Left forelimb (tissue), 1 donor: ENCODE measurements at places on chromosomes 2 and 18.

DNA sequence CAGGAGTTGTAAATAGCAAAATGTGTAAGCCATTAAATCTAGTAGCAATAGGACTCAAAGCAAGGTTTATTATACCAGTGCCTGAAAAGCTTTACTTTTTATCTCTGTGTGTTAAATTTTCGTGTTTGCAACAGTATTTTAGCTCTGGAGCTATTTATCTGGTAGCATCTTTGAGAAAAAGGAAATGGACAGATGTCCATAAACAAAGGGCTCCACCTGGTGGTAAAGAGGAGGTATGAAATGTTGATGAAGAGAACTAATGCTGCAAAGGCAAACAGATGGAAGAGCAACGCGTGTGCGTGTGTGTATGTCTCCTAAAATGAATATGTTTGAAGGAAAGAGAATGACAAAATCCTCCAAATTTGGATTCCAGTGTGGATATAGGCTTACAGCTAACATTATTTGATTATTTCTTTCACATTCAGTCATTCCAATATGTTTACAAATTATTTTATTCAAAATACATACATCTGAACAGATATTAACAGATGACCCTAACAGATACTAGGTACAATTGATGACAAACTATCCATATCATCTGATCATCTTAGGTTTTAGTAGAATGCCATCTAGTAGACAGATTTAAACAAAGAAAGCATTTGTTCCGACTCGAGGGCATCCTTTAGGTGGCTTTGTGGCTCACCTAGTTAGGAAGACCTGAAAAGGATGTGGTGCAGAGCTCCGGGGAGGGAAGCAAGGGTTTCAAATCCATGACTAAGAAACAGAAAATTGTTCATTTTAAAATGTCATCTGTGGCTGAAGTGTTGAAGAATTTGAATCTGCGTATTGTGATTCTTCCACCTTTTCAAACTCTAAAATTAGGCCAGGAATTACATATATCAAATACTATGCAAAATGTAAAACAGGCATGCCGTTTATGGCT lies 383.3 kb downstream of the MTX2 start:
- no peak for DNase-seq

GRCh38 chr18:67794521-67794920 lies 278.0 kb upstream of the DSEL start:
- no peak for DNase-seq

DNA sequence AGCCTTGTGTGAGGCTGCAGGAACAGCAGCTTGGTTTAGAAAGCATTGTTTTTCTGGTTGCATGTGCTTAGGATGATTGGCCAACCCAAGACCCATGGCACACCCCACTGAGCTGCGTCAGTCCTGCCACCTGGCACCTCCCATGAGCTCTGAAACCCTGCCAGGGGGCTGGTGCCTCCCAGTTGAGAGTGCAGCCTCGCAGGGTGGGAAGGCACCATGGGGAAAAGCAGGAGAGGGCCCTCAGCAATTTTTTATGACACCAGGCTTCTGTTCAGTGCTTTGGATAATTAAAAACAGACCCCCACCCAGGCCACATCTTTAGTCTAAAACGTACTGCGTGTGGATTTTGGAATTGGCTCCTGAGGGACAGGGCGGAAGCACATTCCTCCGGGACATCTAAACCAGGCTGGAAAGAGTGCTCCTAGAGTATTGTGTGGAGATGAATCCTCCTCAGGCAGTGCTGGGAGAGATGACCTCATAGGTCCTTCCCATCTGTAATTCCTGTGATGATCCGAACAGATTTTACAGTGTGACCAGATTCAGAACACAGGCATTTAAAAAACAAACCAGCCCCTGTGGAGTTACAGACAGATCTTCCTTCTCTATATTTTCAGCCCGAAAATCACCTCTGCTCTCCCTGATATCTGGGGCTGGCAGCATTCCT lies 438.3 kb downstream of the ZNF521 start:
- DNase-seq: no peak

DNA sequence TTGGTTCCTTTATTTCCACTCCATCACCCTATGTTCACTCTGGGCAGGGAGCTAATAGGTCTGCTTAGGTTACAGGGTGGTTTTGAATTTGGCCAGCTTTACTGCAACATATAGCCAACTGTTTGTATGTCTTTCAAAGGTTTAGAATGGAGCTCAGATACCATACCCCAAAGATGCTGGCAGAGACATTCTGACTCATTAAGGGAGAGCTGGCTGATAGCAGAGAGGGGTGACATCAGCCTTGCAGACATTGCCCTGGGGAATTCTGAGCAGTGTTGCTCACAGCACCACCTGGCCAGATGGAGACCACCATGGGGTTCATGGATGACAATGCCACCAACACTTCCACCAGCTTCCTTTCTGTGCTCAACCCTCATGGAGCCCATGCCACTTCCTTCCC lies 2.1 kb downstream of the PROKR1 start:
- DNase-seq: no peak

DNA sequence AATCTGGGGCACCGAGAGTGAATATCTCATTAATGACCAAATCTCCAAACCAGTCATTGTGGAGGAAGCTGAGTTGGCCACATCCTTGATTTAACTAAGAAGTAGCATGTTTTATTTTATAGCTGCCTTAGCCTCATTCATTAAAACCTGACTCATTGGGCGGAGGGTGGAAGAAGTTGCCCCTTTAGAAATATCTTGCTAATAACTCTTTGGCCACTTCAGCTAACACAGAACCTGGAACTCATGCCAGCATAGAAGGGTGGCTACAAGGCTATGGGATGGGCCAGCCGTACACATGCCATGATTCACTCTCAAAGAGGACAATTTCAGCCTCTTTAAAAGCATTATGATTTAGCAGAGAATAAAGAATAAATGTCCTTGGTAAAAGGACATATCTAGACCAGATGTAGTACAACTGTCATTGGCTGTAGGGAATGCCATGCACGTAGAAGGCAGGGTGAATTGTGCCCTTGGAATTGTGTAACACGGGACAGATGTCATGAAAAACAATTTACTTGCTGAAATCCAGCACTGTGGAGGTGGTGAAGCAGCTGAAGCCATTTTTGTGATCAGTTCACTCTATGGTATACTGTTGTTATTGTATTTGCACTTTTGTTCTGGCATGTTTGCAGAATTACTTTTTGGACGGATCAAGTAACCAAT lies 330.0 kb downstream of the PLCL1 start:
- DNase-seq: no peak

GRCh38 chr2:77028032-77028600 lies 494.1 kb downstream of the LRRTM4 start:
- DNase-seq: no peak

DNA sequence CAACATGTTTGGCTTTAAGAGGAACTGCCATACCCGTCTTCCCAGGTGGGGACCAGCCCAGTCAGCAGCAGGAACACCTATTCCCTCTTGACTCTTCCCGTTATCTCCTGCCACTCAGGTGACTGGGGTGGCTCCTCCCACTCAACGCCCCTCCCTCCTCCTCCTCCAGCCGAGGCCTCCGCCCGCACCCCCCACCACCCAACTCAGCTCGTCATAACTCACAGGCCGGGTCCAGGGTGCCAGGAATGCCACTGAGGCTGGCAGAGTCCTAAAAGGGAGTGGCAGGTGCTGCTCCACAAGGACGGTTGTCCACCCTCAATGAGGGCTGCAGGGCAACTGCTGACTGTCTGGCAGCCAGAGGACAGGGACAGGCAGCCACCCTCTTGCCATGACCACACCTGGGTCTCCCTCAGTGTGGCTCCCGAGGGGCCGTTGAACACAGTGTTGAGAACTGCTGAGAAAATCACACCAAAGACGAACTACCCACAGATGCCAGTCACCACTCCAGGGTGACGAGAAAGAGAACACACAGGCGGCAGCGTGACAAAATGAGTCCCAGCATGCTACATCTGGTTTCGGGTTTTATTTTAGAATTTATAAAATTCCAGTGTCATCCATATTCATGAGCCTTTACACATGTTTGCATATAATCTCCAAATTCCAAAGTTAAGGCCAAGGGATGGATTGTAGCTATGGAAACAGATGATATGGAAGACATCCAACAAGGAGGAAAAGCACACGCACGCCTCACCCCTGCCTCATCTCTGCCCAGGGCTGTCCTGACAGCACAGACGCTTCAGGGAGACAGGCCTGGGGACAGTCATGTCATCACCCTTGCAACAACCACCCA lies 38.5 kb downstream of the ANO7 start:
- DNase-seq: no peak

DNA sequence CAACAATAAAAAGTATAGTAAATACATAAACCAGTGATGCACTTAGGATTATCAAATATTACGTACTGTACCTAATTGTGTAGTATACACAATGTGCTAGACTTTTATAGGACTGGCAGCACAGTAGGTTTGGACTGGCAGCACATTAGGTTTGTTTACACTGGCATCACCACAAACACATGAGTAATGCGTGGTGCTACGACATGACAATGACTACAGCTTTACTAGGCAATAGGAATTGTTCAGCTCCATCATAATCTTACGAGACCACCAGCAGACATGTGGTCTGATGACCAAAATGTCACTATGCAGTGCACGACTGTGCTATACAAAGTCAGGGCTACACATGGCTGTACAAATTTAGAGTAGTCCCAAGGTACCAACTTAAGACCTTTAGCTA lies 2.3 kb downstream of the MBOAT2 start:
- DNase-seq: no peak

DNA sequence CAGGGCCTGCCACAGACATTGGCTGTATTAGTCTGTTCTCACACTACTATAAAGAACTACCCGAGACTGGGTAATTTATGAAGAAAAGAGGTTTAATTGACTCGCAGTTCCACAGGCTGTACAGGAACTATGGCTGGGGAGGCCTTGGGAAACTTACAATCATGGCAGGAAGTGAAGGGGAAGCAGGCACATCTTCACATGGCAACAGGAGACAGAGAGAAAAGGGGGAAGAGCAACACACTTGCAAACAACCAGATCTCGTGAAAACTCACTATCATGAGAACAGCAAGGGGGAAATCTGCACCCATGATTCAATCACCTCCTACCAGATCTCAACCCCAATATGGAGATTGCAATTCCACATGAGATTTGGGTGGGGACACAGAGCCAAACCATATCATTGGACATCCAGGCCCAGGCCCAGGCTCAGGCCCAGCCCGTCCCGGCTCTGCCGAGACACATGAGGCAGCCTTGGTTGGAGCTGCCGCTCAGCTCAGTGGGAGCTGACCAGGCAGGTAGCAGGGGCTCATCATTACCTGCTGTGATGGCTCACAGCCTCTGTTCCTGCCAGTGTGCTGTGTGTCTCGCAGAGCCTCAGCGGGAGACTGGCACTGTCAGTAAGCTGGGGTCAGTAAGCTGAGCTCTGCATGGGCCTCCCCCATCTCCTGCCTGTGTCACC lies 8.6 kb upstream of the RALB start:
- DNase-seq: no peak

- no peak for DNase-seq
Measured at GRCh38 chr2:217329023-217329431, 469.2 kb upstream of the TNP1 start.
